IMR-90 (cell line): ENCODE measurements at places on chromosomes 7 and 10. TPM values are rescaled to one million over a fixed set of nuclear protein-coding genes. Genes with fewer than 3 reads are reported as not detected.

- peak; percentile 43 for DNase-seq
Measured at GRCh38 chr7:77657427-77658224, 38.6 kb upstream of the RSBN1L start.

DNA sequence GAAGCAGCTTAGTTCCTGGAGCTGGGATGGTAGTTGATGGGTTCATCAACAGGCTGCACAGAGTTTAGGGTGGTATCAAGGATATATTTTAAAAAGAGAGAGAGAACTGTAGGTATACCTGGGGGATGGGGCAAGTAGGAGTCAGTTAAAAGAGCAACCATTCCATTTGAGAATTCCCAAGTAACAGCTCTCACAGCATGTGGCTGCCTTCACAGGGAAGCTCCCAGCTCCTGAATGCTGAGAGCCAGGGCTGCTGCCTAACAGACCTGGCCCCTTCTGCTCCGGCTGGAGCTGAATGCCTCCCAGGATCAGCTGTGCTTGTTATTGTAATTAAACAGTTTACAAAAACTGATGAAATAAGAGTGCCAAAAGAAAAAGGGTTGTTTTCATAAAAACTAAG is 58.8 kb upstream of the GPR26 start:
- no peak for DNase-seq

DNA sequence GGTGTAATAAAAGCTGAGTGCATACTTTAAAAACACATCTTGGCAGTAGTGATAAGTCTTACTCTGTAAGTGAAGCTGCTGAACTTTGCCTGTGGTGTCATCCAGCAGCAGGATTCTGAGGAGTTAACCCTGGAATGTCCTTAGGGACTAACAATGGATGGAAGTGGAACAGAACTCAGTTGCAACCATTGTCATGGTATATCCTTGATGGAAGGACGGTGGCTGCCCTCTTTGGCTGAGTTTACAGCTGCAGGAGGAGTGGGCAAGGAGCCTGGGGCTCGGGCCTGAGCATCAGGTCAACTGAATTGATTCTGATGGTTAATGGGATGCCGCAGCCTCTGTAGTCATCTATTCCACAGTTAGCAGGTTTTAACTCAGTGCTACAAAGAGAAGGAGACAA is 56.2 kb downstream of the MRC1 start:
- no peak for DNase-seq

DNA sequence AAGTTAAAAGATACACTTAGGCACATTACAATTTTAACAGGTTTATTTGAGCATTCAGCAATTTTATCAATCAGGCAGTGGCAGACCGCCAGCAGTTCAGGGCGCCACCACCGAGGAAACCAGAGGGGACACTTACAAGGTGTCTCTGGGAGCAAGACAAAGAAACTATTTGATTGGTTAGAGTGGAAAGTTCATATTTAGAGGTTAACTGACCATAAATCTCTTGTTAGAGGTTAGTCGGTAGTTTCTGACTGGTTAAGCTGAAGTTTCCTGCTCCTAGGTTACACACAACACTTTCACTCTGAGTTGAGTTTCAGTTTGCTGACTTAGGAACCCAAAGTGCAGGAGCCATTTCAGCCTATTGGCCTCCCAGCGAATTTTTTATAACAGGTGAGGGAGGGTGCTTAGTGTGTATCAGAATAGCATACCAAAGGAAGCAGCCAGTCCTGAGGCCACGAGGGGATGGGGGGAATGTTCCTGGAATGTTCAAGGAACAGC is 10.8 kb upstream of the PVRIG start:
- DNase-seq = no peak

GRCh38 chr7:44218418-44219201 is 17.8 kb downstream of the YKT6 start:
- no peak for DNase-seq

DNA sequence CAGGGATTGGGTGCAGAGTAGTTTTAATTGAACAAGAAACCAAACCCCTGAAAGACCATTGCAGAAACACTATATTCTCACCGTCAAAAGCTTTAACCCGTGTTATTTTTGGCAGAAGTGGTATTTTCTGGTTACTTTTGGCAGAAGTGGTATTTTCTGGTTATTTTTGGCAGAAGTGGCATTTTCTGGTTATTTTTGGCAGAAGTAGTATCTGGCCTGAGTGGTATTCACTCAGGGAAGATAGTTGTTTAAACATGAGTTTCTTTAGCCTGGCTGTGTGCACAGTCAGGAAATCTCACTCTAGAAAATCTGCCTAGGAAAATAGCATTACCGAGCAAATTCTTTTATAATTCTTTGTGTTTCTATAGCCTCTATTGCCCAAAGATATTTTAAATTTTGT is 322.7 kb downstream of the GFRA1 start:
- peak; percentile 40 for DNase-seq

GRCh38 chr10:44460416-44460815 is 75.5 kb upstream of the CXCL12 start:
- no peak for DNase-seq

HOXA6 gene
- 1.4 and 1.7 TPM in 2 replicates for total RNA-seq

CNOT4 gene
- 8.1 and 10.0 TPM in 2 replicates for total RNA-seq

HOXA9 gene
- 0.18 and 0.28 TPM in 2 replicates for total RNA-seq

NME8 gene
- total RNA-seq = not detected in 2 replicates
